ENCODE measurements at places on chromosomes 1 and 21.

DNA sequence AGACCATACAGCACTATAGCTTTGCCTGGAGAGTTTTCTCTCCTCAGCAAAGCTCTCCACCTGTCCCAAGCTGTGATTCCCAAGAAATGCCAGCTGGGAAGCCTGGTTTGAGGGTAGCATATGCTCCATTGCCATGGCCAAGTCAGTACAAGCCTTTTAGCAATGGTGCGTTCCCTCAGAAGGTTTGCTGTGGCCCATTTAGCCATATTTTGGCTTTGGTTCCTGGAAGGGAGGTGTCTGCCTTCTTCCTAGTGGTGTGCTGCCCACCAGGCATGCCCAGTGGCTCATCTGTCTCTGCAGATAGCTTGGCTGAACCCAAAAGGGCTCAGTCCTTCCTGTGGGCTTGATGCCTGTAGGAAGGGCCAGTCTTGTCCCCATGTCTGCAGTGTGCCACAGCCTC, 32.4 kb downstream of the GALNT2 start:
- no peak for DNase-seq

DNA sequence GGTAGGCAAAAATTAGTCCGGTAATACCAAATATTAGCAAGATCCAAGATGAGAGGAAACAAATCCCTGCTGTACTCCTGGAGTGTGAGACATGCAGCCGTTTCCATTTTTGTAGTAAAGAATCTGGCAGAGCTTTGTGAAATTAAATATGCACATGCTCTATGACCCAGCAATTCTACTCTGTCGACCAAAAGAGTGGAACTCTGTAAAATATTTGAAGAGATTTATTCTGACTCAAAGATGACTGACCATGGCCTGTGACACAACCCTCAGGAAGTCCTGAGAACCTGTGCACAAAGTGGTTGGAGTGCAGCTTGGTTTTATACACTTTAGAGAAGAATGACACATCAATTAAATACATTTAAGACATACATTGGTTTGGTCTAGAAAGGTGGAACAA, 16.2 kb downstream of the HAX1 start:
- no peak for DNase-seq

DNA sequence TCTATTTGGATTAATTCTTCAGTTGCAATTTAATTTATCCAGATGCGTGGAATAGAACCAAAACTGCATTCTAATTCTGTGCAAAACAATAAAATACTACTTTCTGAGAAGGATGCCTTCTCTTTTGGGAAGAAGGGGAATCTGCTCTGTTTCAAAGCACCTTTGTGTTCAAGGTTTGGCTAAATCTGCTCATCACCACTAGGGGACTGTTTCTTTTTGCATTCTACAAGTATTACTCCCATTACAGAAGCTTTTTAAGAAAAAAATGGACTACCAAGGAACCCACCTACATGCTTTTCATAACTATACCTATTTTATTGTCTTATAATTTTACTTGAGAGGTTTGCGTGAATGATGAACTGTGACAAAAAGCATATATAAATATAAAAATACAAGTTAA, 18.2 kb downstream of the MRPS6 start:
- DNase-seq = no peak

GRCh38 chr1:232204269-232204668, 425.7 kb downstream of the SIPA1L2 start:
- DNase-seq = no peak

- no peak for DNase-seq
Measured at GRCh38 chr21:46155514-46156377, at the start of gene FTCD. Gene FTCD, minus strand, starts transcription at chr21:46155579. Its CDS starts 56 bp downstream, at chr21:46155523.

DNA sequence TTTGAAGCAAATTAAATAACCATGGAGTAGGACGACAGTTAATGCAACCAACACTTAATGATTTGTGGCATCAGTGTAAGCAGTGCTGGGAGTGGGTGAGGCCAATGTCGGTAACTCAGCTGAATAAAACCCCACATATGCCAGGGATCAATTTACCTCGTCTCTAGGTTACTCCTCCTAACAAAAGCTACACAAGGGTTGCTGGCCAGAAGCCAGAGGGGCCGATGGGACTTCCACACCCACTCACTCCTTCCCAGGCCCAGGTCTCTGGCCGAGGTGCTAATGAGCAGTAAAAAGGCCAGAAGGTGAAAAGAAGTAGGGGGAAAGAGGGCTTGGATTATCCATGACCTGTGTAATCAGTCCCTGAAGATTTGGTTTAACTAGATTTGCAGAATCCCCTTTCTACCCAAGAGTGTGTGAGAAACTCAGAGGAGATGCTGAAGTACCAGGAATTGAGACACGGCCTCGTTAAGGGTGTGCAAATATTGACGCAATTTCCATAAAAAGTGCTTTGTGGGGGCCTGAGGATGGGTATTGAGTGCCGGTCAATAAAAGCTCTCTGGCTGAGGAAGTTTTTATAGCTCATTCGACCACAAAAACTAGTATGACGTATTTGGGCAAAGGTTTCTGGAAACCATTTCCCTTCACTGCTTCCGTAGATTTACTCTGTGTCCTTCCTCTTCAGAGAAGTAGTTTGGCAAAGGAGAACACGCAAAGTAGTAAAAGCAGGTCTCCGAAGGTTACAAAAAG, 145.5 kb downstream of the TBX15 start:
- DNase-seq = no peak

GRCh38 chr1:4063516-4063915, 163.4 kb upstream of the C1orf174 start:
- no peak for DNase-seq

DNA sequence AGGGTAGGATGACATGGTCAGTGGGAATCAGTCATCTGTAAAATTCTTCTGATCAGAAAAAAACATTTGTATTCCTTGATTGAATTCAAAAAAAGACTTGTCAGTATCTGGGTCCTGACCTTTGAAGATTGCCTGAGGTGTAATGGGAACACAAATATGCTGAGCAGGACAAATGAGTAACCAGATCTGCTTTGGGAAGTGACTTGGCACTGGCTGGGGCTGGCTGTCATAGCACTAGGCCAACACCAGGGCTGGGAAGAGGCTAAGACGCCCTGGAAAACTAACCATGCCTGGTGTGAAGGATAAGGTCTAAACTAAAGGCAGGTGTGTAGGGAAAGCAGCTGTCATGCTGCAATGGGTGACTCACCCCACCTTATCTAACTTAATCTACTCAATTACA, 452.9 kb upstream of the BEND5 start:
- DNase-seq = no peak

GRCh38 chr1:186617926-186618325, 62.3 kb downstream of the PTGS2 start:
- no peak for DNase-seq

- DNase-seq = no peak
Measured at GRCh38 chr1:228163007-228163753, 2.4 kb upstream of the IBA57 start.

GRCh38 chr1:118104951-118105350, 80.1 kb downstream of the SPAG17 start:
- no peak for DNase-seq

GRCh38 chr1:76770979-76771378, 96.3 kb upstream of the ST6GALNAC5 start:
- no peak for DNase-seq

DNA sequence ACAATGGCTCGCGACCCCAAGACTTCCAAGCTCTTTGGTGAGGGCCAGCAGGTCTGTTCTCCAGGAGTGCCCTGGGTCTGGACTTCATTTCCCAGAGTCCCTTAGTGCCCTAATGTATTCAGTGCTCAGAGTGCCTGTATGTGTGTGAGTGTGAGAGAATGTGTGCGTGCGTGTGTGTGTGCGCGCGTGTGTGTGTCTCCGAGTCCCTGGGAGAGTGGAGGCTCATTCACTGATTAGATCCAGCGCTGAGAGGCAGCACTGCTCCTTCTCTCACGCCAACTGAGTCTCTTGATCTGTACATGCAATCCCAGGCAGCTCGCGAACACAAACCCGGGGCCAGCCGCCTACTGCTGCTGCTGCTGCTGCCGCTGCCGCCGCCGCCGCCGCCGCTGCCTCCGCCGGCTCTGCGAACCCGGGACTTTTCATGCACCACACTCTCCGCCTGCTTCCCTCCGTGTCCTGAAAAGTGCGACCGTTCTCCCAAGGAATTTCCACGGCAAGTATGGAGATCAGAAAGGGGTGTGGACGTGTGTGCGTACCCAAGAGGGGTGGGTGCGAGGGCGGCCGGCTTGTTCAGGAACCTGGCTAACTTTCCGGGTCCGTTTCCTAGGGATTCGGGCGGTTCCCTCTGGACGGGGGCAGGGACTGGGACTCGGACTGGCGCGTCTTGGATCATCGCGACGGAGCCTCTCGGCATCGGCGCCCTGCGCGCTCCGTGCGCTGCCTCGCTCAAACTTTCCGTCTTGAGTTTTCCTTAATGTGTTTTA, at the start of gene RNF220:
Gene RNF220, plus strand, starts transcription at position 225 of the 767 bp plus-strand sequence.
- DNase-seq = no peak

GRCh38 chr1:201566933-201567801, 28.2 kb downstream of the NAV1 start:
- no peak for DNase-seq

Data from BJ (cell line).